Lower lobe of right lung (tissue), 2 donors: ENCODE measurements at places on chromosomes 12 and 14.
A peak's percentile ranks its signal among the peaks of the same experiment; 100 is the strongest.

GRCh38 chr12:94071258-94071657 lies 77.1 kb upstream of the PLXNC1 start:
- no peak for DNase-seq

GRCh38 chr12:122859303-122860039 lies 24.2 kb downstream of the HIP1R start:
- no peak for DNase-seq

DNA sequence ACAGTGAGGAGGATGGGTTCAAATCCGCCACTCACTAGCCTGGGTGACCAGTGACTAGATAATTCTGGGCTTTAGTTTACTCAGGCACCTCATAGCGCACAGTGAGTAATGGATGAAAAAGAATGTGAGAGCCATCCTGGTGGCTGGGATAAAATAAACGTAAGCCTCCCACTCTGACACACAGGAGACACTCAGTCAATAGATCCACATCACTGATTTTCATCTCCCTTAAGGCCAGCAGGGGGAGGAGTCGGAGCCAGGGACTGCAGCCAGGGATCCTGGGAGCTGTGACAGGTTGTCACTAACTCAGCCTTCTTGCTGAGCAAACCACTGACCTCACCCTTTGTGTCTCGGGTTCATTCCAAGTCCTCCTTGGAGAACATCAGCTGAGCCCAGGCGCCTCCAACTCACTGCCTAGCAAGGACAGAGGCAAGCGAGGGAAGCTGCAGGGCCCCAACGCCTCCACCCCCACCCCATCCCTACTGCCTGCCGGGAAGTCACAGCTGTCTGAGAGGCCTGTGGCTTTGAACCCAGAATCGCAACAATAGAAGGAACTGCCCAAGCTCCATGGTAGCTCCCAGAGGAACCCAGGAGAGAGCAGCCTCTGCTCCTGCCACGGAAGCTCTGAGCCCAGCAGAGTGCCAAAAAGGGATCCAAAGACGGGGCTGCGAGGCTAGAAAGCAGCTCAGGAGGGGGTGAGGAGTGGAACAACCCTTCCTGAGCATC lies 30.7 kb downstream of the PXN start:
- peak; percentile 78 for DNase-seq

DNA sequence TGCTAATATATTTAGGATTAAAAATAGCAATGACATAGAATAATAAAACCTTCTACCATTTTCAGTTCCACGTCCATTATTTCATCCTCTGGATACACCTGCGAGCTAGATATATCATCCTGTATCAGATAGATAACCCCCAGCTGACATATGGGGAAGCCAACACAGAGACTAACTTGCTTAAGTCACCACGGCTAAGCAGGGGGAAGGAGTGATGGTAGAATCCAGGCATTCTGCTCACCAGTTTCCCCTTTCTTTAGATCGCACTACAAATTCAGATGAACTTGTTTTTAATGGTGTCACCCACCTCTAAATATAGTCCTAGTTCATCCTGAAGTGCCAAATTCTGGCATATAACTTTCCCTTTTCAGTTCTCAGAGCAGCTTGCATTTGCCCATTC lies 110.1 kb downstream of the TXNDC16 start:
- DNase-seq: no peak

DNA sequence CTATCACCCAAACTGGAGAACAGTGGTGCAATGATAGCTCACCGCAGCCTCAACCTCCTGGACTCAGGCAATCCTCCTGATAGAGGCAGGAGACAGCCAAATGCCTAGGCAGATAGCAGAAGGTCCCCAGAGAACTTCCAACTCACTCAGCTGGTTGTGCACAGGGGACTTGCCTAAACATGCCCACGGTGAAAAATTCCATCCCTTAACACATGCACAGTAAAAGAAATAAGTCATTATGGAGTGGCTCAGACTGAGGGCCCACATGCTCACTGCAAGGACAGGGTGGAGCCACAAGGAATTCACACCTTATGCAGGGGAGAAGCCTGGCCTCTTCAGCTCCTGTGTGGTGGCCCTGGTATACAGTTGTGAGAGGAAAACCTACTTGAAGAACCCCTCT lies 525.8 kb upstream of the ATP2B1 start:
- no peak for DNase-seq

GRCh38 chr12:90628213-90628612 lies 326.8 kb downstream of the CCER1 start:
- DNase-seq: no peak

- DNase-seq: no peak
Observed at GRCh38 chr12:63045020-63045860, 105.8 kb downstream of the AVPR1A start.

DNA sequence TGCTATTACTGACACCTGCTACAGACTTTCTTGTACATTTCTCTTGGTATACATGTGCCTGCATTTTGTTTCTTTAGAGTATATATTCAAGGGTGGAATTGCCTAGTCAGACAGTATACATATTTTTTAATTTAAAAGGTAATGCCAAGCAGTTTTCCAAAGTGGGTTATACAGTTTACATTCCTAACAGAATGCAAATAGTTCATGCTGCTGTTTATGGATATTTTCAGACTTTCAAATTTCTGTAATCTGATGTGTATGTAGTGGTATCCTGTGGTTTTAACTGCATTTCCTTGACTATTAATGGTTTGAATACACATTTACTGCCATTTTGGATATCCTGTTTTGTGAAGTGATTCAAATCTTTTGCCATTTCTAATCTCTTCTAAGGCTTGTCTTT lies 55.5 kb upstream of the VCPKMT start:
- DNase-seq: no peak

GRCh38 chr14:82251494-82251893 lies 717.8 kb upstream of the SEL1L start:
- DNase-seq: no peak

GRCh38 chr14:78567343-78567742 lies 397.2 kb downstream of the NRXN3 start:
- no peak for DNase-seq

- no peak for DNase-seq
Observed at GRCh38 chr12:98001430-98001829, 514.0 kb upstream of the TMPO start.

DNA sequence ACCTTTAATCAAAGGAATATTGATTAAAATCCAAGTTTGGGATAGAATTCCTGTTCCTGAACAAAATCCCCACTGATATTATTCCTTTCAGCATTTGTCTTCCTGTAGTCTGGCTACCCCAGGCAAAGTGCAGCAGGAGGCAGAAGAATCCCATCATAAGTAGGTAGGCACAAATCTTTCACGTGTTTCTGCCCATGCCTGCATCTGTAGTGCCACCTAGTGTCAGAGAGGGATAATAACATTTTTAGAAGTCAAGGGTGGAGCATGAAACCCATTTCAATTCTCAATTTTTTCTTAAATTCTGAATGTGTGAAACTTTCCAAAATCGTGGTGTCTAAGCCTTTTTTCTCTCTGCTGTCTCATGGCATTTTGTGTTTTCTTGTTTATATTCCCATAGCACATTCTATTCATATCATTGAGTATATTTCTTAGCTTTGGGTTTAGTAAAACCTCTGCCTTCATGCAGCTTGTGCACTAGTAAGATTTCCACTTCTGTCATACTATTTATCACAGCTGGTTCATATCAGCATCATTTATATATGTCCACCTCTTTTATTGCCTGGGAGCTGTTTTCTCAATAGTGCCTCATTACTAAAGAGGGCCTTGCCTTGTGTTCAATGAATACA lies 47.8 kb upstream of the RERG start:
- no peak for DNase-seq

- DNase-seq: no peak
Observed at GRCh38 chr14:72932893-72933292, 6.6 kb downstream of the DCAF4 start.

DNA sequence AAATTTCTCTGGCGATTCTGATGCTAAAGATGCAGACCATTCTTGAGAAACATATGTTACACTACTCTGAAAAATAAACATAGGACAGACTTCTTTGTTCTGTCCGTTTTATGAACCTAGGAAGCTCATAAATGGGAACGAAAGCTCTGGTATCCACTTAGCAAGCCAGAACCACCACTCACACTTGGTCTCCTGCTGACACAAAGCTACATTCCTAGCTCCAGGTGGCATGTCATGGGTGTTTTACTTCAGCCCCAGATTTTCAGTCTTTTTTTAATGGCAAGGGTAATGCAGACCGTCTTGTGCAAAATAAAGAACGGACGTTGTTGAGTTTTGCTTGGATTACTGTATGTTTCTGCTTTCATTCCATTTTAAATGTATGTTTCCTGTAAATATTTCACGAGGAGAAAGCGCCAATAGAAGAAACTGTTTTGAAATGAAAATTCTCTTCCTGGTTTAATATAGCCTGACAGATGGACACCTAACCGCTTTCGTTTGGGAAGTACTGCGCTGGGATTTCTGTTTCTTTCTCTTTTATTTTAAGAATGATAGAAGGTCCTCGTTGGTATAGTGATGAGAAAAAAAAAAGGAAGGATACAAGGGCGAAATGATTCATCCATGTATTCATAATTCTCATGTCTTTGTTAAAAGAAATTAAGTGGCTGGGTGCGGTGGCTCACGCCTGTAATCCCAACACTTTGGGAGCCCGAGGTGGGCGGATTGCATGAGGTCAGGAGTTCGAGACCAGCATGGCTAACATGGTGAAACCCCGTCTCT lies 871 bp upstream of the COQ5 start:
- DNase-seq: no peak

- no peak for DNase-seq
Observed at GRCh38 chr14:19838433-19838832, 34.9 kb downstream of the OR4N2 start.

DNA sequence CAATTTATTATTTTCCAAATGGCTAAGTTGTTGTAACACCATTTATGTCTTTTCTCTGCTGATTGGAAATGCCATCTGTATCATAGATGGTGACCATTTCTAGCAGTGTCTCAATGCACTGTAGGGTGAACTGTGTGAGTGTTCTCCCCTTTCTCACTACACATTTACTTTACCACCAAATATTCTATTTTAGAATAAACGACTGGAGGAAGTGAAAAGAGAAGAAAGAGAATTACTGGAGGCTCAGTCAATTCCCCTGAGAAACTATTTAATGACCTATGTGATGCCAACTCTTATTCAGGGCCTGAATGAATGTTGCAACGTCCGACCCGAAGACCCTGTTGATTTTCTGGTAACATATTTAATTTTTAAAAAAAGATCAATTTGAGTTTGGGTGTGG lies 15.5 kb upstream of the PAPOLA start:
- DNase-seq: no peak

- no peak for DNase-seq
Observed at GRCh38 chr12:15984097-15984800, 73.1 kb downstream of the DERA start.

DNA sequence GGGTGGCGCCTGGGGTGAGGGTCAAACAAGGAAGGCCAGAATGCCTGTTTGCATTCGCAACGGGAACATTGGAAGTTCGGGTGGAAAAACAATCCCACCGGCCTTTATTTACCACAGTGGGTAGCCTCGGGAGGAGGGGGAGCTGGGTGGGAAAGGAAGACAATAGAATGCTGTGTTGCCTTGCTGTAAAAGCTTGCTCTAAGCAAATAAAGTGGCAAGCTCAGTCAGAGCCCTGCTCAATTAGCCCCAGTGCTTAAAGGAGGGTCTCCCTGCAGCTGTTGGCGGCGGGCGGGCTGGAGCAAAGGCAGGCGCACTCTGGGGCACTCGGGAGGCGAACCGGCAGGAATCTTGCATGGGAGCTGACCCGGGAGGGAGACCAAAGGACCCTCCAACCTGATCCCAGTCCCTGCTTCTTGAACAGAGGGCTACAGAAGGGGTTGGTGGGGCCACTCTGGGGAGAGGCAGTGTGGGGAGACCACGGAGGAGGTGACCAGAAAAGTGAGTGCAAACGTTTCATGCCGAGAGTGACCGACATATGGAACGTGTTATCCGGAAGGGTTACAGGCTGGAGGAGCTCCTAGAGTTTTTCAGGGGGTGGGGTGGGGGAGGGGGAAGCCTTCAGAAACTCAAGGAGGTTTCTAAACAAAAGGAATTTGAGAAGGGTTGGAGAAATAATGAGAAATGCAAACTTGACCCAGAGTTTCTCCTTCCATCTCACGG lies 48.5 kb downstream of the NTF3 start:
- no peak for DNase-seq

GRCh38 chr14:37251775-37252174 lies 54.0 kb downstream of the MIPOL1 start:
- DNase-seq: no peak

GRCh38 chr12:74602881-74603672 lies 65.4 kb downstream of the ATXN7L3B start:
- no peak for DNase-seq

- no peak for DNase-seq
Observed at GRCh38 chr14:100440758-100441203, 117.6 kb downstream of the SLC25A47 start.

DNA sequence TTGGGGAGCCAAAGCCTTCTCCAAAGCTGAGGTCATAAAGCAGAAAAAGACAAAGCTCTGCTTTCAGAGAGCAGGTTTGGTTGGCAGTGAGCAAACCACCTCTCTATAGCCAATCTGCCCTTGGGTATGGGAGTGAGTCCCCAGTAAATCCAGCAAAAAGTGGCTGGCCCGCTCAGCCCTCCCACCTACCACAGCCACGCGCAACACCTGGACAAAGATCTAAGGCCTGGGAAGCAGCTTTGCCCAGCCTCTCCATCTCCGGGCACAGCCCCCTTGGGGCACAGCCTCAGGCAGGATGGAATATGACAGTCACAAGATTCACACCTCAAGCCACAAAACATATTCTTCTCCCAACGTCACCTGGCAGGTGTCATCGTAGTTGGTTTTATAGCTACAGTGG lies 211.7 kb upstream of the EEA1 start:
- no peak for DNase-seq

- no peak for DNase-seq
Observed at GRCh38 chr12:94172031-94172430, 23.7 kb downstream of the PLXNC1 start.

DNA sequence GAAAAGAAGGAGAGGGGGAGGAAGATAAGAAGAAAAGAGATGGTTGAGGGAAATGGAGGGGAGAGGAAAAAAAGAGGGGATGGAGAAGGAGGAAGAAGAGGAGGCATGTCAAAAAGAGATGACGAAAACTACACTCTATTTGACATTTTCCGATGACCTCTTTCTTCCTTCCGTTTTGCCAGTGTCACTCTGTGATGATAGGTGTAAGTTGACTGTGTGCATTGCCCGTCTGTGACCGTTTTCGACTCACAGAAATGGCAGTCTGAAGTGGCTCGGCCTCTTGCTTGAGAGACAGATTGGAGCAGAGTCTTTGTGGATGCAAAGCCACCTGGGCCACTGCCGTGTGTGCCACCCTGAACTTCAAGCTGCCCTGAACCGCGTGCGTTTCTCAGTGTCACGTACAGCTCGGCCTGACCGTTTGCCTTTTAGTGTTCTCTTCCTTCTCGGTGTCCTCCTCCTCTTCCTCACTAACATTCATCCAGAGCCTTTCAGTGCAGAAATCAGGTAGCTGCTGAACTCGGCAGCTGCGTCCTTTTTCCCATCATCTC lies 32.7 kb downstream of the ELK3 start:
- no peak for DNase-seq

DNA sequence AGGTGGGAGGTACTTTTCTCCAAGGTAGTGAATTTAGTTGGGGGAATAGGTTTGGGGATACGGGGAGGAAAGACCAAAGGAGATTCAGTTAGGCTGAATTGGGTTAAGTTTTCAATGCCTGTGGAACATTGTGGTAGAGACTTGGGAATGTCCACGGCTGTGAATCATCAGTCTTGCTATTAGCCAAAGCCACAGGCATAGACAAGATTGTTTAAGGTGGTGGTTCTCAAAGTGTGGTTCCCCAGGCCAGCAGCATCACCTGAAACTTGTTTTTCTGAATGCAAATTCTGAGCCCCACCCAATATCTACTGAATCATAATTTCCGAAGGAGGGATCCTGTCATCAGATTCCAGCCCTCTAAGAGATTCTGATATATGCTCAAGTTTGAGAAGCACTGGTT lies 316.2 kb downstream of the EGLN3 start:
- no peak for DNase-seq
